ENCODE measurements at places on chromosomes 5 and 9. TPM values are rescaled to one million over a fixed set of nuclear protein-coding genes. Genes with fewer than 3 reads are reported as not detected.

- no peak for DNase-seq
Observed at GRCh38 chr9:87263291-87263690, 234.4 kb upstream of the DAPK1 start.

DNA sequence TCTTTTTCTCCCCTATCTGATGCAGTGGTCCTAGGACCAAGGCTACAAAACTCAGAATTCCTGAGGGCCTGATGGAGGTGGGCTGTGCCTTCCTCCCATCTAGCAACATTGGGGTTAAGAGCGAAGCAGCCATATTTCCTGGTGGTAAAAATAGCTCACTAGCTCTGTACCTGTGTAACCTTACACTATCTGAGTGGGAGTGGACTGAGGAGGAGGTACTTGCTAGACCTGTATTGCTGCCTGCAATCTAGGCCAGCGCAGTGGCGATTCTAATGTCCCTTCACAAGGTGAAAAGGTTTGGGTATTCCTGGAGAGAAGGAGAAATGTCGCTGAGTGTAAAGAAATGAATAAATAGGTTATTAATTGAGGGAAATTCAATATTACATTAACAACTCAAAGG lies 80.2 kb upstream of the LIFR start:
- DNase-seq, result no peak

The PIP5K1B gene
- total RNA-seq, result 0.13 TPM

The SAXO1 gene
- total RNA-seq, result under 0.01 TPM

DNA sequence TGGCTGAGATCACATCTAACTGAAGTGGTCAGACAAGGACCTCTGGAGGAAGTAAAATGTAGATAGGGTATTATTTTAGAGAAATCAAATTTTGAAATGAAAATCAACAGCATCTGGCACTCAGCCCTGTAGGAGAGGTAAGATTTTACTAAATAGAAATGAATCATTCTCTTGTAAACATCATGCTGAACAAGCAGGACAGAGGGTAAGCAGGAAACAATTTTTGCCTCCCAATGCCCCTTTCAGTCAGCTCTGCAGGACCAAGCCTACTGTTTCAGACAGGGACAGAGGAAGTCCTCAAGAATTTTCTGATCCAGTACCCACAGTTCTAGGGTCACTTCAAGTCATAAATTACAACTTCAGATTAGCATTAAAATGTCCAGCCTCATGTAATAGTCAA lies 190.1 kb downstream of the ESM1 start:
- no peak for DNase-seq

The ADAMTS19 gene
- total RNA-seq, result not detected

GRCh38 chr9:33024126-33024965 lies 727 bp upstream of the DNAJA1 start:
- no peak for DNase-seq

DNA sequence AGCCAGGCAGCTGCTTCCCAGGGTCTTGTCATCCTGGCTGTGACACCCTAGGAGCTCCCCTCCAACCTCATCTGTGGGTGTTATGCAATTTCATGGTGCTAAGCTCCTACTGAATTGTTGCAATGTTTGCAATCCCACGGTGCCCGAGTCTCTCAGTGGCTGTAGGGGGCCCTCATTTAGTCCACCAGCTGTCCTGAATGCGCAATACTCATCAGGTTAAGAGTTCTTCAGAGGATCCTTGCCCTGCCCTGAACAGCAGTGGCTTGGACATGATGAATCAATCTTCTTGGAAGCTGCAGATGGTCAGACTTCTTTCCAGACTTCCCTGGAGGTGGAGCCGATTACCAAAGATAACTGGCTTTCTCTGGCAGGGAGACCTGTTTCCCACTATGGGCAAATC lies 584.1 kb downstream of the CCDC171 start:
- DNase-seq, result no peak

The IL4 gene
- not detected for total RNA-seq

The EXD3 gene
- 24.3 TPM for total RNA-seq

- DNase-seq, result no peak
Observed at GRCh38 chr9:114015607-114016006, 62.5 kb downstream of the AMBP start.

The LEAP2 gene
- 0.67 TPM for total RNA-seq

- no peak for DNase-seq
Observed at GRCh38 chr9:85155352-85155751, 485.8 kb downstream of the NTRK2 start.

- DNase-seq, result no peak
Observed at GRCh38 chr5:165224366-165225045, 1719.1 kb downstream of the MAT2B start.

DNA sequence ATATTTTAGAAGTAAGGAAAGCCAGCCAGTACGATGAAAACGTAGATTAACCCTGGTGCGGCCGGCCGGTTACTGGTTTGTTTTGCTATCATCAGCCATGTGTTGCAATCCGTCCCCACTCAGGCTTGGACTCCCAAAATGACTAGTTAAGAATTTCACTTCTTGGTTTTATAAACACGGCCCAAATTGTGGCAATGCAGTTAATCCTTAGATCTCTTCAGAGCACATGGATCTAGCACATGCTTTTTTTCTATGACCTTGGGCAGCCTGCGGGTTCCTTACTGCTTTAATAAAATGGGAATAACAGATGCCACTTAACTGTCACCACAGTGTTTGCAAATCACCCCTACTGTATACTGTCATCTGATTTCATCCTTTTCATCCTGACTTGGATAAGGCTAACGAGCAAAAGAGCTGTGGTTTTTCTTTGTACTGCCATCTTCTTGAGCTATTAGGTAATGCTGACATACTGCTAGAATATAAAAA lies 1.5 kb downstream of the NDFIP1 start:
- DNase-seq, result no peak

The NR4A3 gene
- 0.07 TPM for total RNA-seq

- no peak for DNase-seq
Observed at GRCh38 chr9:99419070-99419469, 197.0 kb downstream of the SEC61B start.

GRCh38 chr9:78280982-78281668 lies 15.8 kb upstream of the PSAT1 start:
- DNase-seq, result no peak

GRCh38 chr5:119435436-119436132 lies 16.7 kb upstream of the HSD17B4 start:
- no peak for DNase-seq

DNA sequence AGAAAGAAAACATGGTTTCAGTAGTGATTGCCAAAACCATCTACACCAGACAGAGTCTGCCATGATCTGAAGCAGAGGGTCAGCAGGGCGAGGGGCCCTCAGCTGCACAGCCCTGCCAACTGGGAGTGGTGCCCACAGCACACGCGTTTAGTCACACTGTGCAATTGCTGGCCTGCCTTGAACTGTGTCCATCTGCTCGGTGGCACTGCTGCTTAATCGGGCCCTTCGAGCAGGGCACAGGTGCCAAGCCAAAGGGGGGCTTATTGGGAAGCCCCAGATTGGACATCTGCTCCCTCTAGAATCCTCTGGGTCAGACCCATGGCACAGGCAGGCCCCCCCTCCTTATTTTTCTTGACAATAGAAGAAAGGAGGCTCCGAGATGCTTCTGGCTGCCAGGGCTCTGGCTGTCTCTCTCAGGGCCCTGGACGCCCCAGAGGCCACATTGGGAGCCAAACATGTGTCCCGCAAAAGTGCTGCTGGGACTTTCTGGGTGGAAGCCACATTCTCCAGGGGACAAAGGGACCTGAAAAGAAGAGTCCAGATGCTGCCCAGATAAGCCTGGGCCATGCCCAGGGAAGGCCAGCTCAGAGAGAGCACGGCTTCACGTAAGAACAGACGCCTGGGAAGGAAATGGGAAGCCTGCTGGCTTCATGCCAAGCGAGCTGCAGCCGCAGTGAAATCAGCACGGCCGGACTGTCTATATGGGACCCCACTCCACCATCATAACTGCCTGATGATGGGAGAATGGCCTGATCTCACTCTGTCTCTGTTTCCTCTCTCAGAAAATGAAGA lies 349.2 kb downstream of the GADD45G start:
- DNase-seq, result no peak

- no peak for DNase-seq
Observed at GRCh38 chr5:68432682-68433081, 217.1 kb downstream of the PIK3R1 start.

The INSL6 gene
- total RNA-seq, result not detected

- no peak for DNase-seq
Observed at GRCh38 chr5:169433221-169433651, 132.3 kb upstream of the SLIT3 start.

GRCh38 chr5:16899171-16899570 lies 36.9 kb downstream of the MYO10 start:
- DNase-seq, result no peak

The FABP6 gene
- not detected for total RNA-seq

The NNT gene
- 61.9 TPM for total RNA-seq

GRCh38 chr5:136108180-136108611 lies 24.4 kb upstream of the SMAD5 start:
- no peak for DNase-seq

GRCh38 chr5:55604611-55605067 lies 69.9 kb upstream of the PLPP1 start:
- DNase-seq, result no peak

The ROPN1L gene
- total RNA-seq, result 0.42 TPM

The FBLL1 gene
- total RNA-seq, result 0.86 TPM

The FAM174A gene
- total RNA-seq, result 25.3 TPM

The DBH gene
- not detected for total RNA-seq

- no peak for DNase-seq
Observed at GRCh38 chr5:75265731-75266130, 29.1 kb upstream of the ANKRD31 start.

DNA sequence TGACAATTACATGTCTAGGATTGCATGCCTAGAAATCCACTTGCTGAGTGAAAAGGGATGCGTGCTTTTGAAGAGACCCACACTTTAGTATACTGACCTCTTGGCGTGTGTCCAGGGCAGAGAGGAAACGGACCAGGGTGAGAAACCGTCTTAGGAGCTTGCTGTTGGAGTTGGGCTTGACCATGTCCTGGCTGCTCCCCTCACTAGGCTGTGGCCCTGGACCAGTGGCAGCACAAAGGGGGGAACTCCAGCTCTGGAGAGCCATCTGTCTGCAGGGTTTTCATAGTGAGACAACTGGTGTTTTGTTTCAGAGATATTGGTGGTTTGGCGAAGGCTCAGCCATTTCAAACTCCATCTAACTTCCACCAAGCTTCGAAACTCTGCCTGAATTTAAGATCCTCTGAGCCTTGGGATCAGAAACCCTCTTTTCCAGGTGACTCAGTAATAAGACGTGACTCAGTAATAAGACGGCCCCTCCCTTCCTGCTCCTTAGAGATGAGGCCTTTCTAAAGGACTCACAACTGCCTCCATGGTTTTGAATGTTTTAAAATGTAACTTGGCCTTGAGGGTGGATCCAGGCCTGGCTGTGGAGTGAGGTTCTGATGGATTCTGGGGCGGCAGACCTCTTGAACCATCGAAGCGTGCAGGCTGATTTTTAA lies 165.8 kb downstream of the MELK start:
- no peak for DNase-seq

DNA sequence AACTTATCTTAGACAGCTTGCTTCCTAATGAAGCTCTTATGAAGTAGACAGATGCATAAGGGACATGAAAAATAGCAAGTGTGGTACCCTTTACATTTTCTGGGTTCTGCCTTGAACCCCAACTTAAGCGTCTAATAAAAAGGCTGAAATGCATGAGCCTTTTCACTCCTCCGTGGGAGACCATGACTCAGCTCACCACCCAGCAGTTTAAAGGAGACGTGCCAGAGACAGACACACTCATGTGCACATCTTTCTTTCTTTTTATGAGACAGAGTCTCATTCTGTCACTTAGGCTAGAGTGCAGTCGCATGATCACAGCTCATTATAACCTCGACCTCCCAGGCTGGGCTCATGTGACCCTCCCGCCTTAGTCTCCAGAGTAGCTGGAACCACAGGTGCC lies 22.3 kb downstream of the CTXN3 start:
- DNase-seq, result no peak

The SKP2 gene
- 51.7 TPM for total RNA-seq

Measured in pulmonary artery endothelial cell (primary cell).